ENCODE measurements at places on chromosomes 16 and 17.
A peak's percentile ranks its signal among the peaks of the same experiment; 100 is the strongest.

- ATAC-seq, result no peak
Measured at GRCh38 chr16:58413359-58413758, 21.1 kb downstream of the GINS3 start.

GRCh38 chr17:64385187-64386083, 5.2 kb downstream of the PECAM1 start:
- ATAC-seq, result peak; percentile 74

GRCh38 chr16:85697431-85697830, 8.7 kb upstream of the GINS2 start:
- no peak for ATAC-seq

DNA sequence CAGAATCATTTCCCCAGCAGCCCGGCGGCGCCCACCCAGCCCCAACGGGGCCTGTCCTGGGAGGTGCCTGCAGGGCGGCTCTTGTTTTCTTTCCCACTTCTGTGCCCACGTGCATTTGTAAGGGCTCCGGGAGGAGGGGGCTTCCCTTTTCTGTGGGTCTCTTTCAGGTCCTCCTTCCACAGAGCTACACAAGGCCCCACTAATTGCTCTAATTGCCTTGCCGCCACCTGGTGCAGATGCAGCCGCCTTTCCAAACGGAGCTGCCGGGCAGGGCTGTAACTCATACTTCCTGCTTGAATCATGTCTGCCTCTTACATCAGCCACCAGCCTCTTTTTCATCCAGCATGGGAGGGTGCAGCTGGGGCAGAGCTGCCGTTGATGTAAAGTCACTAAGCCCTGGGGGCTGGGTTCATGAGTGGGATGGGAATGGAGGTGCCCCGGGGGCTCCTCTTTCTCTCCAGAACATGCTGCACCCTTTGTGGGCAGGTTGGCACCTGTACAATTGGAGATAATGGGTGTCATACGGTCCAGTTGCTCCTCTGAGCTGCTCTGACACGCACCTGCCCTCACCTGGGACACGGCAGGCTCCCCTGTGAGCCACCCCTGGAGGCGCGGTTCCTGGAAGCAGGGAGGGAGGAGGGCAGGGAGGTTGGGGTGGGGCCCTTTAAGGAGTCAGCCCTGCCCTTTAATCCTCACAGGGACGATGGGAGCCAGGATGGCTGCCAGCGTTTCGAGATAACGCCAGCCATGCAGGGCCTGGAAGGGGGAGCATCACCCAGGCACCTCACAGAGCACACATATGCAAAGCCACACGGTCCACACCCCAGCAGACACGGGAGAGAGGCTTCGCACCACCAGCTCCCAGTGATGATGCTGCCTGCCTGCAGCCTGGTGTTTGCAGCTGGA, 41.1 kb upstream of the KLHDC4 start:
- ATAC-seq, result peak; percentile 91

GRCh38 chr17:80785477-80786178, 206.0 kb upstream of the CHMP6 start:
- ATAC-seq, result no peak

- ATAC-seq, result no peak
Measured at GRCh38 chr17:27233776-27234175, 60.1 kb upstream of the WSB1 start.

GRCh38 chr16:49523435-49524159, 150.0 kb downstream of the C16orf78 start:
- no peak for ATAC-seq

DNA sequence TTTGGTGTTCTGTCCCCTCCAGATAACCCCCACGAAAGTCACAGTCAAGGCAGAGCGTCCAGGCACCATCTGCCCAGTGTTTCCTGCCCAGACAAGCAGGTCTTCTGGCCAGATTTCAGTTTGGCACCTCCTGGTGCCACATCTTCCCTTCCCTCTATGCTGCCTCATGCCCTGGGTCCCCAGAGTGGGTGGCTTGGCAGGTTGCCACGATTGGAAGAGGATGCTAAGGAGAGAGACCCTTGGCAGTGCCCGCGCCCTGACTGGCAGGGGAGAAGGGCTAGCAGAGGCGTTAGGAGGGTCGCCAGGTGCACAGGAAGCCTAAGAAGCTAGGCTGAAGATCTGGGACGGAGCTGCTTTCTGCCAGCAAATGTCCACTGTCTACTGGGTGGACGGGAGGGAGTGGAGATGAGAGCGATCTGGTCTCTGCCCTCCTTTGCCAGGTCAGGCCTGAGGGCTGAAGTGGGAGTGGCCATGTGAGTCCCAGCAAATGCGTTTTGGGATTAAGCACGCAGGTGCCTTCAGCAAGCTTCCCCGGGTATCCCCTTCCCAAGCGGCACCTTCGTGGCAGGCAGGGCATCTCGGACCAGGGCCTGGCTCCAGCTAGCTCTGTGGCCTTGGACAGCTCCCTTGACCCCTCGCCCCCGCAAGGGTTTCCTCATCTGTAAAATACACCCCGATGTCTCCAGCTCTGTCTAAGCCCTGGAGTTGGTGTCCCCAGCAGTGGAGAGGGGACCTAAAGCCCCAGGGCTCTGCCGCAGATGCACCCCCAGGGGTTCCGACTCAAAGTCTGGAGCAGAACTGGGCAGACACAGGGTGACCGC, 13.4 kb upstream of the CD300A start:
- no peak for ATAC-seq

GRCh38 chr16:55993088-55993487, 117.9 kb upstream of the CES5A start:
- ATAC-seq, result no peak

- no peak for ATAC-seq
Measured at GRCh38 chr17:74104921-74105320, 98.6 kb upstream of the RPL38 start.

GRCh38 chr16:4935241-4935855, 1.6 kb downstream of the PPL start:
- no peak for ATAC-seq

GRCh38 chr16:48125888-48126287, 29.9 kb downstream of the ABCC12 start:
- ATAC-seq, result no peak

DNA sequence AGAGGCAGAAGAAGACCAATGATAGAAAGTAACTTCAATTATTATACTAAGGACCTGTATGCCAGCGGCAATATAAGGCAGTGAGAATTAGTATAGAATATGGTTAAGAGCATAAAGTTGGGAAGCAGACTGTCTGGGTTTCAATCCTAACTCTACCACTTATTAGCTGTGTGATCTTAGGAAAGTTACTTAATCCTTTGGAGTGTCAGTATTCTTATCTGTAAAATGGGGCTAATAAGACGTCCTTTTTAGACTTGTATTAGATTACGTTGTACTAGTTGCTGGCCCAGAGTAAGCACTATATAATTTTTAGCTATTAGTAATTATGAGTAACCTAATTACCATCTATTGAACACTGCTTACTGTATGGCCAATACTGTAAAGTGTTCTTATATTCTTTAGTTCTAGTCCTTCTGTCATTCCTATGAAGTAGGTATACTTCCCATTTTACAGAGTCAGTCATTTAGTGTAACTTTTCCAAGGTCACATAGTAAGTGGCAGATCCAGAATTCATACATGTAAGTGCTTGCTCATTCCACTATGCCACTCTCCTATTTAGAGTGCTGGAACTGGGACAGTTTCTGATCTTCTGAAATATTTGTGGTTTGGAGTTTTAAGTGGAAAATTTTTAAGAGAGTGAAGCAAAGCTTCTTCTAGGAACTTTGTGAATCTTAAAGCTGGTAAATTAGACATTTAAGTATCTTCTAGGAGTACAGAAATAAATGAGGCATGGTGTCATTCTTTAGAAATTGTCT, 22.5 kb downstream of the HEATR9 start:
- no peak for ATAC-seq

DNA sequence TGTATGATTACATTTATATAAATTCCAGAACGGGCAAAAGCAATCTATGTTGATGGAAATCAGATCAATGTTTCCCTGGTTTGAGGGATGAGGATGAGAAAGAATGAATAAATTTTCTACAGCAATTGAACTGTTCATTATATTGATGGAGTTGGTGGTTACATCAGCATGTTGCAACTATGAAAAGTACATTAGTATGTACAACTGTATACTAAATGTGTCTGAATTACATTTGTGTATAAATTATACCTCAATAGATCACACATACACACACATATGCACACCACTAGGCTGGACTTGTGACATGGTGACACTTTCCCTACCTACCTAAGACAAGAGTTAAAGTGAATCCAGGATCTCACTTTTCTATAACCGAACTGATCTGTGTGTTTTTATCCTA, 608.0 kb downstream of the CDH11 start:
- ATAC-seq, result no peak

GRCh38 chr17:79668344-79669250, 57.7 kb upstream of the RBFOX3 start:
- no peak for ATAC-seq

- ATAC-seq, result no peak
Measured at GRCh38 chr17:66695098-66695497, 139.8 kb upstream of the CACNG5 start.

GRCh38 chr16:57048095-57048494, 44.3 kb upstream of the CPNE2 start:
- ATAC-seq, result no peak

- no peak for ATAC-seq
Measured at GRCh38 chr17:2128011-2128410, 73.1 kb downstream of the HIC1 start.

DNA sequence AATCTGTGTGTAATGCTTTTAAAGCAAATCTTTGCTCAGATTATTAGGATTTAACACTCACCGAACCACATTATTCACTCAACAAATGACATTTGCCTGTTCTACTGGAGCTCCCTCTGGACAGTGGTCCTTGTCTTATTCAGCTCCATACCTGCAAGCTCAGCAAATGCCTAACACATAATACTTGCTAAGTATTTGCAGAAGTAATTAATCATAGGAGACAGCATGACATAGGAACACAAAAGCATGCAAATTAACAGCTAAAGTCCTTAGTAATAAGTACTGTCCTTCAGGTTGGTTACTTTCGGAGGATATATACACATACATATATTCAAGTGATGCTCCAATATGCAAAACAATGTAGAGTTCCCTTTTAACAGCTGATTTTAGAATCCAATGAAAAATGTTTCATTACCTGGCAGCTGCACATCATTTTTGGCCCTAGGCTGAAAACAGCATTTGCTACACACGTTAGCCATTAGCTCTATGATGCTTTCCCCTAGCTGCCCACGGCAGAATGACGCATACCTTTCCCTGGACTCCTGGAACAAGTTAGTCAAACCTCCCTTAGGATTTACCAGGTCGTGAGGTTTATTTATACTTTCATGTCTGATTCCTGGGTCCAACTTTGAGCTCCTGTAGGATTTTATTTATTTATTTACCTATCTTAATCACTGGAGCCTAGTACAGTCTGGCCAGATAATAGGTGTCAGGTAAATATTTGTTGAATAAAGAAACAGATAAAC, 8.6 kb downstream of the BRD7 start:
- ATAC-seq, result no peak

DNA sequence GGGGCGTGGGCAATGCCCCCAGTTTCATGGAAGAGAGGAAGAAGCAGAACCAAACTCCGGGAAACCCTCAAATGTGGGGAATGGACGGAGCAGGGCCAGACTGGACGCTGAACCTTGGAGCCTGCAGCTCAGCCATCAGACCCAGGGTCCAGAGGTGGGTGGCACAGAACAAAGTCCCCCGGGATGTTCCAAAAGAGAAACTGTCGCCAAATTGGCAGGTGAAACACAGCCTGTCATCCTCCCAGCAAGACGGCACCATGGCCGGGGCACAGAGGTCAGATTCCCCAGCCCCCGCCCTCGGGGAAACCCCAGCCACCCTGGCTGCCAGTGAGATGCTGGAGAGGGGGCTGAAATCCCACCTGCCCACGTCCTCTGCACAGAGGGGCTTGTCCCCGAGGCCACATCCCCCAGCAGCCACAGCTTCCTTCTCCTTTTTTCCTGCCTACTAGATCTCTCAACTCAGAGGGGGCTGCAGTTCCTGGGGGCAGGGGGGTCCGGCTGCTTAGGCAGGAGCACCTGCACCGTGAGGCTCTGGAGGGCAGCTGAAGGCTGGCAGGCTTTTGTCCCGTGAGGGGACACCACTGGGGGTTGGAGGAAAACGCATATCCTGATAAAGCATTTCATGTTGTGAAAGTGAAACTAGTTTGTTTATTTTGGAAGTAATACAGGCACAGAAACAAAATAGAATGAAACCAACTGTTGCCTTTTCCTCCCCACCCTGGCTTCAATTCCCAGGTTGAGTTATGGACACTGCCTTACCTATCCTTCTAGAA, 1.2 kb upstream of the SECTM1 start:
- no peak for ATAC-seq

- ATAC-seq, result no peak
Measured at GRCh38 chr16:29702269-29702668, 23.3 kb downstream of the QPRT start.

- ATAC-seq, result no peak
Measured at GRCh38 chr16:53369921-53370320, 64.3 kb upstream of the RBL2 start.

DNA sequence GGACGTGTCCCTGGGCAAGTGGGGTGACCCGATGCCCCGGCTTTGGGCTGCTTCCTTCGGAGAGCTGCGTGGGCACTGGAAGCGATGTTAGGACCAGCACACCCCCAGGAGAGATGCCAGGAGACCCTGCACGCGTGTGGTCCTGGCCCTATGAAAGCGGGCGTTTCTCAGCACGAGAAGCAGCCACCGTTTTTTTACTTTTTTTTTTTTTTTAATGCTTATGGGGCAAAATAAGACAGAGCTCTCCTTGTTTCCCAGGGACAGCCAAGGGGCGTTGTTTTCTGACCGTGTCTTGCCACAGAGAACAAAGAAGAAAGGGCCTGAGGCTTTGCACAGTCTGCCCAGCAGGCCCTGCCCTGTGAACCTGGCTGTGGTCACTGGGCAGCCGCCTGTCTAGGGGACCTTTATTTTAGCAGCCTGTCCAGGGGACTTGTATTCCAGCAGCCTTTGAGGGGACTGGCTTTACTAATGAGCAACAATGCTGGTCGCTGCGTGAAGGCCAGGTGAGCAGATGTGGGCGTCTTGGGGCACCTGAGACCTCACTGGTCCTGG, 996 bp downstream of the SLC25A10 start:
- ATAC-seq, result peak; percentile 3

DNA sequence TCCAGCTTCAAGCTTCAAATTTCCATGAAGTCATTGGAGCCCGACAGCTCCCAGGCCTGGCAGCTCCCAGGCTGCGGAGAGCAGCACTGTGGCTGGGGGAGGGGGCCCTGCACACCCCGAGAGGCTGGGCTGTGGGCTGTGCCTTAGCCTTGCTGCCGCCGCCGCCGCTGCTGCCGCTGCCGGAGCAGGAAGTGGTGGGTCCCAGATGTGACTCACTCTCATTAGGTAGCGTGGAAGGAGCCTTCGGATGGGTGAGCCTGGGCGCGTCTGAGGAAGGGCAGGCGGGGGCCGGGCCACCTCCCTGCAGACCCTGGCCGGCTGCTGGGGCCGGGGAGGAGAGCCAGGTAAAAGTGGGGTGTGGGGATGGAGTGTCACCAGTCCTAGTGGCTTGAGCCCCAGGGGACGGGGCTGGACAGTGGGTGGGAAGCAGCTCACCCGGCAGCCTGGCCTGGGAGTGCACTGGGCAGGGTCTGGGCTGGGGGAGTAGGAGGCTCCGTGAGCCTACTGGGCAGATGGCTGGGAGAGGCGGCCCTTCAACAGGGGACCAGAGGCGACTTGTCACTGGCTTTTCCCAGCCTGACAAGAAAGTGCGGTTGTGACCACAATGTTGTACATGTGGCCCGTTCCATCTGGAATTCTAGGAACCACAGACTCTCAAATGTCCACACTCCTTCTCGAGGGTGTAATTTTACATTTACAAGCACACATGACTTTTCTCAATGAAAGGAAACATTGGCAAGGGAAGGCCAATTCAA, at the start of gene ADCY7:
Gene ADCY7 (plus strand): TSS at position 215 of the 755 bp plus-strand sequence. CDS start 21,629 bp downstream, outside the sequence.
- peak; percentile 94 for ATAC-seq
